ENCODE measurements at places on chromosomes 11 and 22.
A peak's percentile ranks its signal among the peaks of the same experiment; 100 is the strongest.

- DNase-seq: no peak
Measured at GRCh38 chr11:66412110-66412509, 8.7 kb upstream of the NPAS4 start.

GRCh38 chr11:13126430-13126829 lies 117.3 kb downstream of the RASSF10 start:
- DNase-seq: peak; percentile 38

GRCh38 chr22:41781507-41781906 lies 19.0 kb upstream of the CCDC134 start:
- DNase-seq: no peak

GRCh38 chr11:47177229-47177845 lies 658 bp upstream of the ARFGAP2 start:
- peak; percentile 78 for DNase-seq

GRCh38 chr11:118289401-118289800 lies 15.1 kb upstream of the CD3E start:
- DNase-seq: no peak

- DNase-seq: no peak
Measured at GRCh38 chr11:128535468-128536457, 51.6 kb downstream of the ETS1 start.

GRCh38 chr11:19713196-19714021 lies 772 bp downstream of the NAV2 start:
- DNase-seq: no peak

DNA sequence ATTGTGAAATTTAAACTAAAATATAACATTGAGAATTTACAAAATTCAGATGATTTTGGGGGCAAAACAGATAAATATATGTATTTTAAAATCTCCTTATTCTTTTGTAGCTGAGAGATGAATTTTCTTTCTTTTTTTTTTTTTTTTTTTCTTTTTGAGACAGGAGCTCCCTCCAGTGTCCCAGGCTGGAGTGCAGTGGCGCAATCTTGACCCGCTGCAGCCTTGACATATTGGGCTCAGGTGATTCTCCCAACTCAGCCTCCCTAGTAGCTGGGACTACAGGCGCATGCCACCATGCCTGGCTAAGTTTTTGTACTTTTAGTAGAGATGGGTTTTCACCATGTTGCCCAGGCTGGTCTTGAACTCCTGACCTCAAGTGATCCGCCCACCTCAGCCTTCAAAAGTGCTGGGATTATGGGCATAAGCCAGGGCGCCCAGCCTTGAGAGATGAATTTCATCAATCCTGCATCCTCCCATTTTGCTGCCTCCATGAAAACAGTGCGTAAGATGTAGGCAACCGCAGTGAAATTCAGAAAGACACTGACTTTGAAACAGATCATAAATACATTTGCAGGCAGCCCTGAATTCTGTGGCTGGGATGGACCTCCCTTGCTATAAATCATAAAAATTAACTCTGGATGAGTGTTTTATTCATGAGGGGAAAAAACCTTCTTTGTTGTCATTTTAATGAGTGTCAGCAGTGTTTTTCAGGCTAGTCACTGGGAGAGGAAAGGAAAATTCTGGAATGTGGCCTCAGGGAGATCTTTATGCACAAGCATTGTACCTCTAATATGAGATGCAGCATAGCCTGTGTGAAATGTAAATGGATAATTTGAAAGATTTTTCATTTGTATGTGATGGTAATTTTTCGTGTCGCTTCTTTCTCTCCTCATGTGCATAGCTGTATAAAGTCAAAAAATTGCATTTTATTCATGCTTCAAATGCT lies 14.4 kb downstream of the ELMOD1 start:
- DNase-seq: no peak

DNA sequence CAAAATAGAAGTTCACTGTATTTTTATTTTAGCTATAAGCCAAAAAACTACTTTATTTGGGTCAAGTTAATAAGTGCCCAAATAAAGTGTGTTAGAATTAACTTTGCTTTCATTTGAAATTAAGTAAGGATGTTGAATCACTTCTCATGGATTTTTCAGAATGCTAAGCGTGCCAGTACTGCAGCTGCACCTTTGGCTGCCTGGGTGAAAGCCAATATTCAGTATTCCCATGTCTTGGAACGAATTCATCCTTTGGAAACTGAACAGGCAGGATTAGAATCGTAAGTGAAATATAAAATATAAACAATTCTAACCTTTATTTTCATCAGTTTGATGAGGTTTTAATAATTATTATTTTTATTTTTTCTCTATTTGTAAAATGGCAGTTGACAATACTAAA lies 113.6 kb downstream of the DYNC2H1 start:
- DNase-seq: no peak

- no peak for DNase-seq
Measured at GRCh38 chr11:73324665-73325035, 16.6 kb downstream of the ARHGEF17 start.

- DNase-seq: no peak
Measured at GRCh38 chr11:45414088-45414487, 127.9 kb upstream of the SYT13 start.
